Thymus (tissue), 14 donors: ENCODE measurements at places on chromosomes 16 and 17. TPM values are rescaled to one million over a fixed set of nuclear protein-coding genes. Genes with fewer than 3 reads are reported as not detected.
A peak's percentile ranks its signal among the peaks of the same experiment; 100 is the strongest.

Gene TBKBP1
- total RNA-seq = 1.8 TPM

Gene CDH16
- total RNA-seq = 0.05 TPM

Gene SIRT7
- 16.1 TPM for total RNA-seq

Gene TNK1
- 1.8 TPM for total RNA-seq

Gene KRTAP2-1
- total RNA-seq = not detected

Gene SPECC1
- 9.3 TPM for total RNA-seq

Gene ASPSCR1
- 27.6 TPM for total RNA-seq

Gene LDHD
- total RNA-seq = 0.99 TPM

Gene GAS2L2
- total RNA-seq = not detected

GRCh38 chr17:37759014-37759637 is 14.3 kb upstream of the HNF1B start:
- H3K36me3 ChIP-seq = no peaks in the 10 kb centered on the region
- H3K4me1 ChIP-seq = no peaks in the 10 kb centered on the region
- H3K27me3 ChIP-seq = peaks cover 21% of the 10 kb centered on the region
- no peak for DNase-seq
- no peak overlapping the region for H3K4me3 ChIP-seq

- no peaks in the 10 kb centered on the region for H3K27me3 ChIP-seq
- no peak overlapping the region for H3K27ac ChIP-seq
- DNase-seq = no peak
- H3K4me3 ChIP-seq = no peak overlapping the region
- no peaks in the 10 kb centered on the region for H3K36me3 ChIP-seq
These were observed 342.1 kb downstream of the ZFHX3 start for GRCh38 chr16:72705801-72706200.

GRCh38 chr17:28748852-28749515 is 5.2 kb downstream of the TRAF4 start:
- H3K4me3 ChIP-seq = no peak overlapping the region
- no peak for DNase-seq
- H3K27me3 ChIP-seq = no peaks in the 10 kb centered on the region

DNA sequence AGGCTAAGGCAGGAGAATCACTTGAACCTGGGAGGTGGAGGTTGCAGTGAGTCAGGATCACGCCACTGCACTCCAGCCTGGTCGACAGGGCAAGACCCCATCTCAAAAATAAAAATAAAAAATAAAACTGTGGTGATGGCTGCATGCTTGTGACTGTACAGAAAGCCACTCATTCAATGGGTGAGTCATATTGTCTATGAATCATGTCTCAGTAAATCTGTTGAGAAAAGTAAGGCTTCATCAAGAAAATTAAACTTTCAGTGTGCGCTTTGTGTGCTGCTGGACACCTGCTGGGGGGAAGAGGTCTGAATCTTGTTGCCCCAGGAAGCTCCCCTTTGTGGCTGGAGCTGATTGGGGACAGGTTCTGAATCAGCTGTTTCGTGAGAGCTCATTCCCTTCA is 11.3 kb downstream of the NUBP1 start:
- peaks cover 5% of the 10 kb centered on the region for H3K4me1 ChIP-seq
- H3K4me3 ChIP-seq = no peak overlapping the region
- no peak overlapping the region for H3K27ac ChIP-seq
- peaks cover 24% of the 10 kb centered on the region for H3K36me3 ChIP-seq
- H3K27me3 ChIP-seq = no peaks in the 10 kb centered on the region
- no peak for DNase-seq

- no peak overlapping the region for H3K4me3 ChIP-seq
- no peaks in the 10 kb centered on the region for H3K4me1 ChIP-seq
- H3K27me3 ChIP-seq = no peaks in the 10 kb centered on the region
- no peak for DNase-seq
- H3K36me3 ChIP-seq = no peaks in the 10 kb centered on the region
- H3K27ac ChIP-seq = no peak overlapping the region
These were observed 306.0 kb upstream of the CCL2 start for GRCh38 chr17:33949100-33949499.

GRCh38 chr16:84782846-84783245 is 36.9 kb upstream of the CRISPLD2 start:
- H3K4me1 ChIP-seq = no peaks in the 10 kb centered on the region
- H3K4me3 ChIP-seq = no peak overlapping the region
- peaks cover 13% of the 10 kb centered on the region for H3K36me3 ChIP-seq
- no peak overlapping the region for H3K27ac ChIP-seq

GRCh38 chr16:70715860-70716357 is 30.1 kb upstream of the MTSS2 start:
- no peak for DNase-seq
- H3K36me3 ChIP-seq = peaks cover 12% of the 10 kb centered on the region
- no peak overlapping the region for H3K4me3 ChIP-seq
- peaks cover 44% of the 10 kb centered on the region for H3K4me1 ChIP-seq
- H3K27ac ChIP-seq = no peak overlapping the region

GRCh38 chr17:27585153-27585681 is 45.8 kb upstream of the LGALS9 start:
- H3K4me3 ChIP-seq = no peak overlapping the region
- no peaks in the 10 kb centered on the region for H3K27me3 ChIP-seq
- H3K36me3 ChIP-seq = peaks cover 2% of the 10 kb centered on the region
- H3K4me1 ChIP-seq = no peaks in the 10 kb centered on the region

- peak overlapping the region; percentile 36 for H3K27ac ChIP-seq
- H3K4me1 ChIP-seq = peaks cover 64% of the 10 kb centered on the region
- H3K36me3 ChIP-seq = peaks cover 17% of the 10 kb centered on the region
- DNase-seq = peak; percentile 44
- no peak overlapping the region for H3K4me3 ChIP-seq
These were observed 4.5 kb downstream of the RMI2 start for GRCh38 chr16:11349599-11350276.

- no peak overlapping the region for H3K4me3 ChIP-seq
- peaks cover 64% of the 10 kb centered on the region for H3K27me3 ChIP-seq
- peaks cover 19% of the 10 kb centered on the region for H3K4me1 ChIP-seq
- no peak for DNase-seq
- H3K36me3 ChIP-seq = no peaks in the 10 kb centered on the region
- H3K27ac ChIP-seq = no peak overlapping the region
These were observed 3.2 kb downstream of the NTN1 start for GRCh38 chr17:9024497-9024896.

DNA sequence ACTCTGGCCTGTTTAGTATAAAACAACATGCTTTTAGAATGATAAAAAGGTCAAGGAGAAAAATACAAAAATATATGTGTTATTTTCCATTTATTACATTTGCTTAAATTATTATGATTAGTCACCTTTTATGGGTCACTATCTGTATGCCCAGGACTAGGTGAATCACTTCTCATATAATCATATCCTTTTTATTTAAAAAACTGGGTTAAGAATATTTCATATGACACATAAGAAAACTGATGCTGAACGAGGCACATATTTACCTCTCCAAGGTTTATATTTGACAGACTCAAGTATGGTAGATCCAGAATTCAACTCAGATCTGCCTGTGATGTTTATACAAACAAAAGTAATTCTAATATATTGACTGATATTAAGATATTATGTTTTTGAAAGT is 134.5 kb downstream of the CDH8 start:
- no peak overlapping the region for H3K4me3 ChIP-seq
- H3K27ac ChIP-seq = no peak overlapping the region
- H3K27me3 ChIP-seq = no peaks in the 10 kb centered on the region
- no peak for DNase-seq
- no peaks in the 10 kb centered on the region for H3K4me1 ChIP-seq

GRCh38 chr17:10156948-10157607 is 41.3 kb downstream of the GAS7 start:
- H3K4me1 ChIP-seq = peaks cover 11% of the 10 kb centered on the region
- no peaks in the 10 kb centered on the region for H3K27me3 ChIP-seq
- H3K27ac ChIP-seq = peak overlapping the region; percentile 79
- no peak overlapping the region for H3K4me3 ChIP-seq
- DNase-seq = no peak

DNA sequence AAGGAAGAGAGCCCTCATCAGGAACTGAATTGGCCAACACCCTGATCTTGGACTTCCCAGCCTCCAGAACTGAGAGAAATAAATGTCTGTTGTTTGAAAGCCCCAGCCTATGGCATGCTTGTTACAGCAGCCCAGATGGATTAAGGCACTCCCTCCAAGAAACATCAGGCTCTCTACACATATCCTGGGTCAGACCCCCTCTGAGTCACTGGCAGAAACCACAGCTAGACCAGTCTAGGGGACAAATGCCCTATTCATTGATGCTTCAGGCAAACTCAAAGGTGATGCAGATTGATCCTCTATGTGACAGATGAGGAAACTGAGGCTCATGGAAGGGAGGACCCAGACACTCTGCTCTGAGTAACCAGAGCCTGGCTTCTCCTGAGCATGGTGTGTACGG is 116.8 kb downstream of the WSCD1 start:
- no peak overlapping the region for H3K27ac ChIP-seq
- H3K27me3 ChIP-seq = no peaks in the 10 kb centered on the region
- H3K4me1 ChIP-seq = no peaks in the 10 kb centered on the region

DNA sequence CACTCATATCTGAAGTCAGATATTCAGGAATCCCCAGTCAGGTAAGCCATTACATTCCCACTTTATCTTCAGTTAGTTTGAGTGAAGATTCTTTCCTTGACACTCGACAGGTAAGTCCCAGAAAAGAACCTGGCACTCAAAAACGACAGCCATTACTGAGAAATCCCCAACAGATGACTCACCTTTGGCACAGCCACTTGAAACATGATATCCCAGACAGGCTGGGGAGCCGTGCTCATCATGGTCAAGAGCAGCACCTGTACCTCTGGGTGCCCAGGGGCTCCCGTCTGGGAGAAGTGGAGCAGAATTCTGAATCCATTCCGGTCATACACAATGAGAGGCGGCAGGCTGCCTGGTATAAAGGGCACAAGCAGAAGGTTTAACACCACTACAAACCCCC is 16.8 kb upstream of the COG7 start:
- H3K4me3 ChIP-seq = no peak overlapping the region
- peak; percentile 23 for DNase-seq
- peaks cover 50% of the 10 kb centered on the region for H3K36me3 ChIP-seq

DNA sequence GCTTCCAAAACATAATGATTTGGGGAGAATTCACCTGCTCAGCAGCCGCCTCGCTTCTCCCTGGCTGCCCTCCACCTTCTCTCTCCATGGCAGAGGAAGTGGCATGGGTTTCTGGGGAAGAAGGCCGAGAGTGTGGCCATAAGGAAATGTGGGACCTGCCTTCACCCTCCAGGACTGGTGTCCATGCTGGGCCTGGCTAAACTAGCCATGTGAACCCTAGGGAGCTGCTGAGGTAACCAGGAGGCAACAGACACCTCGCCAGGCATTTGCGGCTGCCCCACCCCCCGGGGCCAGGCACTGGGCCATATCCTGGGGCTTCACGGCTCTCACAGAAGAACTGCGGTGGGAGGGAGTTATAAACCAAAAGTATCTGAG is 9.9 kb upstream of the CMTM4 start:
- no peaks in the 10 kb centered on the region for H3K4me1 ChIP-seq
- H3K36me3 ChIP-seq = no peaks in the 10 kb centered on the region
- H3K27me3 ChIP-seq = peaks cover 9% of the 10 kb centered on the region
- H3K4me3 ChIP-seq = no peak overlapping the region

DNA sequence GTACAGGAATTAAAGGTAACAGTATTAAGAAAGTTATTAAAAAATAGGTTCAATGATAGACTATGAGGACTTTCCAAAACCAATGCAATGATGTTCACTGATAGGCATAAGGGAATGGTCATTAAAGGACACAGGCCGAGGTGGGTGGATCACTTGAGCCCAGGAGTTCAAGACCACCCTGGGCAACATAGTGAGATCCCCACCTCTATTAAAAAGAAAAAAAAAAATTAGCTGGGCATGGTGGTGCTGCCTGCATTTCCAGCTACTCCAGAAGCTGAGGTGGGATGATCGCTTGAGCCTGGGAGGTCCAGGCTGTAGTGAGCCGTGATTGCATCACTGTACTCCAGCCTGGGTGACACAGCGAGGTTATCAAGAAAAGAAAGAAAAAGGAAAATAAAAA is 5.9 kb downstream of the TOP2A start:
- no peak for DNase-seq
- H3K4me3 ChIP-seq = no peak overlapping the region
- no peak overlapping the region for H3K27ac ChIP-seq
- H3K27me3 ChIP-seq = no peaks in the 10 kb centered on the region
